ENCODE measurements at places on chromosomes 6 and 20. TPM values are rescaled to one million over a fixed set of nuclear protein-coding genes. Genes with fewer than 3 reads are reported as not detected.

Gene TNFRSF6B
- not detected for total RNA-seq

GRCh38 chr6:31094389-31094881 is 17.9 kb downstream of the C6orf15 start:
- DNase-seq, result peak; percentile 38

Gene WFDC10B
- not detected for total RNA-seq

GRCh38 chr6:99241905-99242534 is 107.5 kb downstream of the FAXC start:
- no peak for DNase-seq

DNA sequence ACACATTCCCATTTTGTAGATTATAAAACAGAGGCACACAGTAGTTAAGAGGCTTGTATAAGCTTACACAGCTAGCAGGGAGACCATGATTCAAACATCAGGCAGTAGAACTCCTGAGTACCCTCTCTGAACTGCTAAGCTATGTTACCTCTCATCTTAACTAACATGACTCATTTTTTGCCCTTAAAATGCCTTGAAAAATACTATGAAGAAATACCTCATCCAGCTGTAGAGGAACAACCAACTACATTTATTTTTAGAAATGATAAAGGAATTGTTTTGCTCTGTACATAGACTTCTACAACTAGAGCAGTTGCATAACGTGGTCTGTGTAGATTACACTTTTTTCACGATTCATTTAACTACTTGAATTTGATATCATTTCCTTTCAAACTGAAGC is 102.1 kb downstream of the FLRT3 start:
- no peak for DNase-seq

Gene HDGFL1
- total RNA-seq, result not detected

- no peak for DNase-seq
Measured at GRCh38 chr6:34189806-34190503, 44.1 kb upstream of the GRM4 start.

DNA sequence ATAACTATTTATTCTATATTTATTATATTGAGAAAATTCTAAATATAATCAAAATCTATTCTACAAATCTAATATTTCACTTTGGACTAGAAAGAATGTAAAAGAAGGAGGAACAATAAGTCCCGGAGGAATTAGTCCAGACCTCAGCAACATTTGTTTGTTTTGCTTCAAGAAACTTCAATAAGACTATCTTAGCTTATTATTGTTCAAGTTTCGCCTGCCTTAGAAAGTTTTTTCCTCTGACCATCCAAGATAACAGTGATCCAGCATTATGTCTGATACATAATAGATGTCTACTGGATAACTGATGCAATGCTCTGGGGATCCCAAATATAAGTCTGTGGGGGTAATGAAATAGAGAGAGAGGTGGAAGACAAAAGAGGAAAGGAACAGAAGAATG is 28.7 kb upstream of the NT5E start:
- DNase-seq, result no peak

GRCh38 chr20:62508641-62509051 is 32.9 kb upstream of the GATA5 start:
- DNase-seq, result no peak

- no peak for DNase-seq
Measured at GRCh38 chr6:5213836-5214235, 46.9 kb downstream of the LYRM4 start.

DNA sequence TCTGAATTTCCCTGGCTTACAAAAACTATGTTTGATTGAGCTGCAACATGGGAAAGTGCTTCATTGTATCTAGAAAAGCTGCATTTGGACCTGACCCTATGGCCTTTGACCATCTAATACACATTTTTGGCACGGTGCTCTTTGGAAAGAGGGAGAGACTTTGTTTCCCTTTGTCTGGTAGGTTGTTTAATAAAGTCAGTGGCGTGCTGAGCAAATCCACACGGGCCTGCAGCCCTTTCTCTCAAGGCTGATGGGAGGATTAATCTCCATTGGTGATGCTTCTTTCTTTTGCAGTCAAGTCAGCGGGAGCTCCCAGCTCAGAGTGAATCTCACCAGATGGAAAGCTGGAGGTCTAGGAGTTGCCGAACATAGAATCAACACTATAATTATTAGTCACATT is 314.7 kb upstream of the CNR1 start:
- DNase-seq, result no peak

Gene OXT
- not detected for total RNA-seq

GRCh38 chr6:56852260-56853010 is 102.5 kb upstream of the BEND6 start:
- DNase-seq, result no peak

Gene VIP
- total RNA-seq, result 10.9 TPM

DNA sequence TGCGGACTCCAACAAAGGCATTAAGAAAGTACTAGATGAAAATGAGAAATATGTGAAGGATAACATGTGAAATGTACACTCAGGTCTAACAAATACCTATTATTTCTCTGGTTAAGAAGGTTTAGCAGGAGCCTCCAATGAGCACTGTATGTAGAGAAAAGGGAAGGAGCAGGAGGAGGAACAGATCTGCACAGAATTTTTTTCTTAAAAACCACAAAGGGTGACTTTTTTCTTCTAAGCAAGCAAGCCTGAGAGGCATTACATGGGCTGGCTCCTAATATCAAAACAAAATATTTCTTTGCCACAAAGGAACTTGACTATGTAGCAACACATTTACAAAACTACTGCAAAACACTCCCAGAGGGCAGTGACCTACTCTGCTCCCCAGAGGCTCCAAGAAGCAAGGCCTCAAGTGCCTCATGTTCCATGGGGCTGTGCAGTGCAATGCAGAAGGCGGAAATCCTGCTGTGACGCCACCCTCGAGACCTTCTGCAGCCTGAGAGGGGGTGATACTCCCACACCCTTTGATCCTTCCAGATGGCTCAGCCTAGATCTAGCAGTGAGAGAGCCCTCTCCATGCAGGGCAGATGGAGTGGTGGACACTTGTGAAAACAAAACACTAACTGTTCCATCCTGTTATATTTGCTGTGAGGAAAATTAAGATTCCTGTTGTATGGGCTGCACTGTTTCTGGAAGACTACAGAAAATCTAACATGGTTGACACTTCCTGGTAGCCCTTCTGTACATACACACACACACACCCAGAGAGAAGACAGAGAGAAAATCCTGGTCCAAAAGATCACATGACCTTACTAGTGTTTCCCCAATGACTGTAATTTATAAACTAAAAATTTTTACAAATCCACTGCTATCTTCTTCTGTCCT is 36.0 kb upstream of the SMIM29 start:
- DNase-seq, result peak; percentile 26

Gene RAET1G
- total RNA-seq, result not detected

- DNase-seq, result no peak
Measured at GRCh38 chr20:55893031-55893430, 112.3 kb downstream of the CBLN4 start.

DNA sequence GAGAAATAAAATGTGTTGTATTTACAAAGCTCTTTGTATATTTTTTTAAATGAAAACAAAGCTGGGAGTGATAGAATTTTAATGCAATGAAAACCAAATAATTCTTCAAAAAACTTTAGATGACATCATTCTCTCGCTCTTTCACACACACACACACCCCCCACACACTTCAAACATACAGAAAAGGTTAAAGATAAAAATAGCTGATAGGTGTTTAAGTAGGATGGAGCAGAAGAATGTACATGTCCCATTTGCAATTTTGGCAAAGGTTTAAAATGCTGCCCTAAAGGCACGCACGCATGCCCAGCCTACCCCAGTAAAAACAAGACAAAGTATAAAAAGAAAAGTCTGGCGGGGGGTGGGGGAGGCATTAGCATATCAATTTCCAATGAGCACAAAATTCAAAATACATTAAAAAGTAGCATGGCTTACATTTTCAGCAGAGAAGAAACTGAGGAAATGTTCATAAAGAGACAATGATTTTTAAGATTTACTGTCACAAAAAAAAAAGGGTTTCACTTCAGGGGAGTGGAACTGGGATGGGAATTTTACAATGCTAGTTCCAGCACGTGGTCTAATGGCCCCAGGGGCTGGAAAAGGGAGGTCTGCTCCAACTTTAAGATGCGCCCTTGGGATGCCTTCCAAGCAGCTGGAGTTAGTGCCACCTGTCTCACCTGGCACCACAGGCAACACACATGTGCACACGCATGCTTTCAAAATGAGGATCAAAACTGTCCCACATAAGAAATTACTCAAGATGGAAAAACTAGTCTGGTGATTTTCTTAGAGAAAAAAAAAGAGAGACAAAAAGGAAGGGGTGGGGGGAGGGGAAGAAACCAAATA is 55.1 kb upstream of the NFATC2 start:
- DNase-seq, result no peak

GRCh38 chr6:69284176-69284730 is 512.6 kb downstream of the LMBRD1 start:
- no peak for DNase-seq

DNA sequence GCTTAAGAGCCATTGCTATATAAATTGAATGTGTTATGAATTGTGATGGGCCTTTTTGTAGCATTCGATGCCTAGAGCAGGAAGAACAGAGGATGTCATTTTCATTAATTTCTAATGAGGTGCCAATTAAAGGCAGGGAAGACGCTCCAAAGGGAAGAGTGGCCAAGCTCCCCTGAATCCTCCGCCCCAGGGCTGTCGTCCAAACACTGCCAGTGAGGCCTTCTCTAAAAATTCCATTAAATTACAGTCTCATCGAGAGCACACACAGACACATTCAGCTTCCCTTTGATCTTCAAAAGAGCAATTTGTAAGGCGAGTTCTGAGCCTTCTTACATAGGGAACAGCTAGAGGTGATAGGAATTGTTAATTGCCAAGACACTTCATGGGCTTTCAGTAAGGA is 300.0 kb downstream of the ZFAND3 start:
- no peak for DNase-seq

Gene FRK
- 25.9 TPM for total RNA-seq

All from colonic mucosa (tissue), 4 donors.